Prostate gland (tissue), 2 donors: ENCODE measurements at places on chromosomes 3 and 15.

DNA sequence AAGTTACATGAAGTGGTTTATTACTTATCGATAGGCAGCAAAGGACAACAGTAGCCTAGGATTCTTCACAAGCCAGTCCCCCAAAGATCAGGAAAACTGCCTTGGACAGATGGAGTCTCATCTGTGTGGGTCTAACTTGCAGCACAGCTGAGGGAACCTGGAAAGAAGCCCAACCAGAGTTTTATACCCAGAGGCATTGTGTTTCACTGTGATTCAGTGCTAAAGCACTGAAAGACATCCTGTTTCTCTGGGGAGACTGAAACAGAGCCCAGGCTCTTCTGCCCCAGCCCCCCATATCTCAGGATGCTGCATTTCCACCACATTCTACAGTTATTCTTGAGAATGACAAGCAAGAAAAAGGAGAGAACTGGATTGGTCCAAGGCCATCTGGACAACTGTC lies 48.2 kb upstream of the PYDC2 start:
- no peak for DNase-seq

GRCh38 chr3:96753124-96753523 lies 61.3 kb upstream of the EPHA6 start:
- DNase-seq, result no peak

GRCh38 chr15:95935852-95936251 lies 394.6 kb upstream of the NR2F2 start:
- DNase-seq, result no peak

DNA sequence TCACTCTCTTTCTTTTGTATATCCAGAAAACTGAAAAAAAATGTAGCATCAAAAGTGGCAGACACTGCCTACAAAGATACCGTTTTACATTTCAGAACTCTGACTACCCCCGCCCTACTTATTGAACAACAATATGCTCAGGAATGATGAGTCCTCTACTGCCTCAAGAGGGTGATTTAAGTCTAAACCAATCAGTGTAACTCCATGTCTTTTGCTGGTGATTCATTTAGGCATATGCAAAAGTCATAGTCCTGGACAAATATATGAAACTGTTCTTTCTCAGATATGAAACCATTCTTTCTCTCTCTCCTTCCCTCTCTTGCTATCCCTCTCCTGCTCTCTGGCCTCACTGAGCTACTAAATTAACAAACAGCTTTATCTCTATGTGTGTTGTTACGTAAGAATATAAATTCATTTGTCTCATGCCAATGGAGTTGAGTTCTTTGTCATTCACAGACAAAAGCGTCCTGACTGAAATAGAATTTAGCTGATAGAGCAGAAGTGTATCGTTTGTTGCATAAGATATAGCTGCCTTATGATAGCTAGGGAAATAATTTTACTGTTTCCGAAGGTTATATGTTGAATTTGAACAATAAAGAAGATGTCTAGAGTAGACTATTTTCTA lies 133.7 kb upstream of the OSTN start:
- DNase-seq, result no peak

DNA sequence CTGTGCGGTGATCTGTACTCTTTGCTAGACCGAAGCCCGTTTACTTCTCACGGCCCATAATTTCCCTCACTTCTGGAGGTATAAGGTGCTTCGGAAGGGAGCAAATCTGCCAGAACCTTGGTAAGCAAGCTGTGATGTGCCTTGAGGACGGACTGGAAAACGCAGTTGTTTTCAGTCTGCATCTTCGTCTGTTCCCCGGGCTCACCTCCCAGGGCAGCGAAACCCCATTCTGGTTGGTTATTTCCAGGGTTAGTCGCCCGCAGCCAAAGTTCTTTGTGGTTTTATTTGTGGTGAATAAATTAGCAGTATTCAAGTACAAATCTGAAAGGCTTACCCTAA lies 401 bp downstream of the RAMAC start:
- no peak for DNase-seq

GRCh38 chr3:124861041-124861440 lies 26.1 kb downstream of the ITGB5 start:
- DNase-seq, result no peak

DNA sequence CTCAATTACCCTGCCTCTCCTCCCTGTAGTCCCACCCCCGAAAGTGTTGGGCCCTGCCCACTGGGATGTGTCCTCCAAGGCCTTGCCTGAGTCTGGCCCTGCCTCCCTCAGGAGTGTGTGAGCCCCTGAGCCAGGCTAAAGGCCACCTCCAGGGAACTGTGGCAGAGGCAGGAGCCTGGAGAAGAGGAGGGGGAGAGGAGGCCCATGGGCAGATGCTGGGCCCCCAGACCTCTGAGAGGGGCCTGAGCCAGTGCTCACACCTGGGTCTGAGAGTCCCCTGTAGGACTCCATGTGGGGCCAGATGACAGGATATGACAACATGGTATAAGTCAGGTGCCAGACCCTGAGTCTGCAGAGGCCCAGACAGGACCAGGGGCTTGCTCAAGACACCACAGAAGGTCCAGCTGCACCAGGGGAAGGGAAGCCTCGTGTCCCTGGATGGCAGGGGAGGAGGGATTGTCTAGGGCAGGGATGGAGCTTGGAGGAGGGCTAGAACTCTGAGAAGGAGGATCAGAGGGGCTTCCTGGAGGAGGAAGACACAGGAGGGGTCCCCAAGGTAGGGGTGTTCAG lies 217.9 kb downstream of the TBC1D2B start:
- DNase-seq, result no peak

GRCh38 chr3:44236485-44236908 lies 5.2 kb upstream of the TOPAZ1 start:
- DNase-seq, result no peak

GRCh38 chr3:48411606-48412374 lies 18.1 kb downstream of the PLXNB1 start:
- DNase-seq, result no peak

- no peak for DNase-seq
These were observed 13.3 kb downstream of the GRAMD2A start for GRCh38 chr15:72184165-72184811.

- DNase-seq, result peak; percentile 9
These were observed 3.9 kb upstream of the ATP11B start for GRCh38 chr3:182789371-182789770.

- DNase-seq, result no peak
These were observed 20.8 kb upstream of the DNAAF4 start for GRCh38 chr15:55528812-55529211.

- DNase-seq, result peak; percentile 88
These were observed at the start of gene FEM1B for GRCh38 chr15:68277603-68278344. Gene FEM1B (plus strand): TSS chr15:68277745. CDS start chr15:68278418, 673 bp downstream.

DNA sequence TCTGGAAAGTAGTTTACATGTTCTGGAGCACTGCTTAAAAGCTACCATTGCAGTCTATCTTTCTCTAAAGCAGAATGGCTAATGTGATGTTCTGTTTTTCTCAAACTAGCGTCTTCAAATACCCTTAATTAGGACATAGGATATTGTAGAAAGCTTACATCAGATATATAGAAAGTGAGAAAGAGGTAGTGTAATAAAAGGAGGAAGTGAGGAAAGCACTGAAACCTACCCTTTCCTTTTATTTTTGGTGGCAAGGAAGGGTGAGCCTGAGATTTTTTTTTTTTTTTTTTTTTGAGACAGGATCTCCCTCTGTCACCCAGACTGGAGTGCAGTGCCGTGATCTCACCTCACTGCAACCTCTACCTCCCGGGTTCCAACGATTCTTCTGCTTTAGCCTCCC lies 9.4 kb downstream of the SENP2 start:
- DNase-seq, result no peak

GRCh38 chr3:39712413-39713048 lies 96.9 kb upstream of the MYRIP start:
- DNase-seq, result no peak

DNA sequence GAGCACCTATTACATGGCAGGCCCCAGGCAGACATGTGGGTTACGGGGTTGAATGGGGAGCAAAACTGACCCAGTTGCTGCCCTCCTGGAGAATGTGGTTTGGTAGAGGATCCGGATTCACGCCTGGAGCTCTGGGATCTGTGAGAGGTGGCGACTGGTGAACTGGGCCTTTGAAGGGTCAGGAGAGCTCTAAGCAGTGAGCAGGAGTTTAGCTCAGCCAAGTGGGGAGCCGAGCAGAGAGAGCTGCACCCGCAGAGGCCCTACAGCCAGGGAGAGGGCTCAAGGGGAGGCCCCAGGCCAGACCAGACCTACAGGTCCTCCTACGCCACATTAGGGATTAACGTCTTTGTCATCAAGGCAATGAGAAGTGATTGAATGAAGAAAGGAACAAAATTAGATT lies 179.8 kb upstream of the TLE3 start:
- no peak for DNase-seq

DNA sequence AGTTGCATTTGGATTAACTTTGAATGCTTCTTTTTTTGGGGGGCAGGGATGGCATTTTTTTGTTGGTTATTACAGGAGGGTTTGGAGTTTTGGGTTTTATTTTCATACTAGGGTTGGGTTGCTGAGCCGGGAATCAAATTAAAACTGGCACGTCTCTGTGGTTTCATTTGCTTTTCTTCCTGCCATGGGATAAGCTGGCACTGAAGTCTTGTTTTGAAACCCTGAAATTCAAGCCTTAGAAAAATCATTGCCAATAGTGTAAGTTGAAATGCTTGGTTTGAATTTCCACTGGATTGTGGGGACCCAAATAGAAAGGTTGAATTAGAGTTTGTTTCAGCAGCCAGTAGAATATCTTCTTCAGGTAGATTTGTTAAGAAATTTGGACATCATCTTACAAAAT lies 193.1 kb upstream of the DCBLD2 start:
- no peak for DNase-seq

DNA sequence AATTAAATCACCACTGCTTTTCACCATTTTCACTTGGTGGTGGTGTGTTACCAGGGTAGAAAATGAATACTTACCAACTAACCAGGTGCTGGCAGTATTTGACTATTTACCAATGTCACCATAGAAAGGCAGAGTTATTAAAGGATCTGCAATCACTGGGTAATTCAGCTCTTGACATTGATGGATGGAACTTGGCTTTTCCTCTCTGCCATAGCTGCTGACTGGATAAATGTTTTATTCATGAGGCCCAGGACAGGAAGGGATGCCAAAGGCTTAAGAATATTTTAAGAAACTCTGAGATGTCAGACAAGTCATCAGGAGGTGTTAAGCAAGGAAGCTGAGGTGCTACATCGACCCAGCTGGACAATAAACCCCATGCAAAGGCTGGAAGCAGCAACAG lies 495.5 kb upstream of the CFAP20DC start:
- no peak for DNase-seq

DNA sequence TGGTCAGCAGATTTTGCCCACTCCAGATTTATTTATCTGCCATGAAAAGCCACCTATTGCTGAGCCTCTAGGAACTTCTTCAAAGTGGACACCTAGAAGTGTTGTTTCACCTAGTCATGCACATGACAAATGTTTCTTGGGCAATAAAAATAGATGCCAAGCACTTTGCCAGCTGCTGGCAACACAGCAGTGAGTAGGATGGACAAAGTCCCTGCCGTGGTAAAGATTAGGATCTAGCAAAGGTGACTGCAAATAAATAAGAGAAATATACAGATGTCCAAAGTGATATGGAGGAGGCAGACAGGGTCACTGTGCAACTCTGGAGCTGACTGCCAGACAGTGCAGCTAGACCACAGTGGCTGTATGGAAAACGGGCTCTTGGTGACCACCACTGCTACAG lies 137.9 kb downstream of the SUCLG2 start:
- peak; percentile 10 for DNase-seq

DNA sequence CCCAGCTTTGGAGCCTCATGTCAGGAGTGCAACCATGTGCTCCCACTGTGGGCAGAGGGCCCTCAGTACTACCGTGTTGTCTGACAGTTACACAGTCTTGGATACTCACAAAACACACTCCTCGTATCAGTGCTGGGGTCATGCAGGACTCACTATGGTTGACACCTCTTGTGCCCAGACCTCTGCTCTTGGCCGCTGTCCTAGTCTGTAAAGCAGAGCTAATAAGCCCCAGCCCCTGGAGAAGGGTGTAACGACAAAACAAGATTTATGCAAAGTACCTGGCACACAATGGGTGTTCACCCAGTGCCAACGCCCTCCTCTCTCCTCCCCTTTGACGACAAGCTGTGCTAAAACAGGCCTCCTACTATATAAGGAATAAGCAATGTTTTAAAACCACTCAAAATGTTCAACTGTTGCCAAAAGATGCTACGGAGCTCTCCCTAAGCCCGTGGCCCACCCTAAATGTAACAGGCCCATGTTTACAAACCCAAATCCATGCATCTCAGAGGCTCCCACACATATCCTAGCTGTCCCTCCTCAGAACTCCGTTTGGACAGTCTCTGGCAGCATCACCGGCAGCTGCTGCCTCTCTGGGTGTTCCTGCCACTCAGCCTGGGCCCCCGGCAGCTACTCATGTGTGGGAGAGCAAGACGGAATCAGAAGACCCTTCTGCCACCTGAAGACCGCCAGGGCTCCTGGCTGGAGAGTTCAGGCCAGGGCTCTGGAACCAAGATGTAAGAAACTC lies 65.8 kb downstream of the MRPL46 start:
- DNase-seq, result no peak

- DNase-seq, result no peak
These were observed 33.4 kb downstream of the AQP9 start for GRCh38 chr15:58171476-58172061.

GRCh38 chr3:130626049-130626448 lies 109.1 kb downstream of the COL6A6 start:
- no peak for DNase-seq

GRCh38 chr3:129628169-129628522 lies 21.7 kb upstream of the PLXND1 start:
- no peak for DNase-seq

DNA sequence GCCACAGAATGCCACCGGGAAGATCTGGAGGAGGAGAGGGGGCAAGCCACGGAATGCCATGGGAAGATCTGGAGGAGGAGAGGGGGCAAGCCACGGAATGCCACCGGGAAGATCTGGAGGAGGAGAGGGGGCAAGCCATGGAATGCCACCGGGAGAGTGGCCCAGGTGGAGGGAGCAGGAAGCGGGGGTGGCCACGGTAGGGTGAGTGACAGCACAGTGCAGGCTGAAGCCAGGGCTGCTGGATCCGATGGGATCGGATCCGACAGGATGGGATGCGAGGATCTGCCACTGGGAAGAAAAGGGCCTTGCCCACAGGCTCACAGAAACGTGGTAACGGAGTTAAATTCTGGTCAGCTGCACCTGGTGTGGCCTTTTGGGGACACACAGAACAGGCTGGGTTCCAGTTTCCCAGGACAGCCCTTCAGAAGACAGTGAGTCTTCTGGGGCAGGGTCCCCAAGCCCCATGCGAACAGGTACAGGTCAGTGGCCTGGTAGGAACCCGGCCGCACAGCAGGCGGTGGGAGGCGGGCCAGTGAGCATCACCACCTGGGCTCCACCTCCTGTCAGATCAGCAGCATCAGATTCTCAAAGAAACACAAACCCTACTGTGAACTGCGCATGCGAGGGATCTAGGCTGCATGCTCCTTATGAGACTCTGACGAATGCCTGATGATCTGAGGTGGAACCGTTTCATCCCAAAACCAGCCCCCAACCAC lies 58.8 kb downstream of the XXYLT1 start:
- DNase-seq, result no peak

GRCh38 chr15:69289342-69290146 lies 9.2 kb upstream of the PAQR5 start:
- no peak for DNase-seq

- no peak for DNase-seq
These were observed 39.3 kb upstream of the UACA start for GRCh38 chr15:70802629-70803028.
